KG1 (cell line): ENCODE measurements at places on chromosomes 16 and 17.

- no peak for DNase-seq
Observed at GRCh38 chr17:39618246-39618913, 8.4 kb upstream of the PPP1R1B start.

DNA sequence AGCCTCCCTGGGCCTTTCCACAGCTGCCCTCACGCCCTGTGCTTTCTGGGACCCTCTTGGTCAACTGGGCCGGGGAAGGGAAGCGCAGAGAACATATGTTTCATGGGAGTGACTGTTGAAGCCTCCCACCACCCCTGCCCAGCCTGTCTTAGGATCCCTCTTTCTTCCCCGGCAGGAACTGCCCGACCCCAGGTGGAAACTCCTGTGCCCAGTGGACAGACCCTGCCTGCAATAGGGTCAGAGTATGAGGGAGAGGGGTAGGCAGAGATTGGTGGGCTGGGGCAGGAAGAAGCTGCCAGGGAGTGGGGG lies 10.5 kb downstream of the HEXIM2 start:
- no peak for DNase-seq

- no peak for DNase-seq
Observed at GRCh38 chr16:1010251-1010650, 28.7 kb downstream of the SOX8 start.

- no peak for DNase-seq
Observed at GRCh38 chr16:67407788-67408452, 8.4 kb downstream of the ZDHHC1 start.

GRCh38 chr16:57667526-57668262 lies 412 bp upstream of the ADGRG3 start:
- DNase-seq = no peak

- DNase-seq = no peak
Observed at GRCh38 chr17:45414990-45415881, 17.4 kb downstream of the ARHGAP27 start.

GRCh38 chr17:1563786-1564613 lies 1.4 kb upstream of the PITPNA start:
- DNase-seq = no peak

GRCh38 chr16:2783581-2784357 lies 3.6 kb downstream of the PRSS33 start:
- DNase-seq = no peak

- peak; percentile 32 for DNase-seq
Observed at GRCh38 chr16:55701442-55702319, 45.9 kb downstream of the SLC6A2 start.

- no peak for DNase-seq
Observed at GRCh38 chr17:70081885-70082284, 6.9 kb downstream of the KCNJ16 start.
